ENCODE measurements at places on chromosomes 12 and 14.

DNA sequence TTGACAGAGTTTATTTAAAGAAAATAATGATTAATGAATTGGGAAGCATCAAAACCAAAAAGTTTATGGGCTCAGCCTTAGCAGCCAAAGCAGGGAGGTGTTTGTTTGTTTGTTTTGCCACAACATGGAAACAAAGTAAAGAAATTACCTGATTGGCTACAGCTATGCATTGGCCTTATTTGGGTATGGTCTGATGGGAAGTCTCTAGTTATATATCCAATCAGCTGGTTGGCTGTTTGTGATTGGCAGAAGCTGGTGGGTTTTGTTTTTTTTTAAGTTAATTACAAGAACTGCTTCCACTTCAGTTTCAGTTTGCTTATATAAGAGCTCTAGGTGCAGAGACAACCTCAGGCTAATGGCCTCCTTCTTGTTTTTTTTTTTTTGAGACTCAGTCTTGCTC lies 4.6 kb upstream of the LEMD3 start:
- no peak for DNase-seq

DNA sequence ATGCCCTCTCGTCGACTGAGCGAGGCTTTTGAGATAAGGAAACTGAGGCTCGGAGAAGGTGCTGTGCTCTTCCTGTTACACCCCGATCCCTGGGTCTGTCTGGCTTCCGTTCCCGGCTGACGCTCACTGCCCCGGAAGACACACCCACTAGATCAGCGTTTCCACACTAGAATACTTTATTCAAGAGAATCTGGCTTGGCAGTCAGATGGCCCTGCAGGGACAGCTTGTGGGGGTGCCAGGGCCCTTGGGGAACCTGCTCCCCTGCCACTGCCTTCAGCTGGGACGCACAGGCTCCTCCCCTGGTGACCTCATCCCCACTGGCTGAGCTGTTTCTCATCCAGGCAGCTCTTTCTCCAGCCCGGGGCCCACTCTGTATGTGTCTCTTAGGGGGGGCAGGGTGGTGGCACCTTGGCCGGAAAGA lies 13.7 kb downstream of the PGF start:
- DNase-seq, result peak; percentile 83

DNA sequence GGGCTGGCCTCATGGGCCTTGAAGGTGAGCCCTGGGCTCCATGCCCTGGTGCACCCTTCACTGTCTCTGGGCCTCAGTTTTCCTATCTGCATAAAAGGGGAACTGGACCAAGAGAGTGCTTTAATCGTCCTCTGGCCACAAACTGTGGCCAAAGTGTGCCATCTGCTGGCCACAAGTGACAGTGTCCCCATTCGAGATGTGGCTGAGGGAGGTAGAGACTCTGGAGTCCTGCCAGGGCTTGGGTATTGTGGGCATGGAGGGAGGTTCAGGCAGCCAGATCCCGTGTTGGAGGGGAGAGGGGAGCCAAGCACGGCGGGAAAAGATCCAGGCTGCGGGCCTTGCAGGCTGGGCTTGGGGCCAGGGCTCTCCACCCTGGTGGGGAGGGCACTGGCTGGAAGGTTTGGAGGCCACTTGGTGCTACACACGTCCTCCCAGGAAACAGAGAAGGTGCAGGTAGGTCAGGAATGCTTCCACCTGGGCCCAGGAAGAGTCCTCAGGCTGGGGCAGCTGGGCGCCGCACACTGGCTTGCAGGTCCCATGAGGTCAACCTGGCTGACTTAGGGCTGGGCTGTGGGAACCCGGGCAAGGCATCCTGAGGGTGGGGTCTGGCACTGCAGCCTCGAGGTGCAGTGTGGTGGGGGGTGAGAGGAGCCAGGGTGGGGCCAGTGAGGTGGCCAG lies 7.3 kb upstream of the KIF26A start:
- DNase-seq, result peak; percentile 75

DNA sequence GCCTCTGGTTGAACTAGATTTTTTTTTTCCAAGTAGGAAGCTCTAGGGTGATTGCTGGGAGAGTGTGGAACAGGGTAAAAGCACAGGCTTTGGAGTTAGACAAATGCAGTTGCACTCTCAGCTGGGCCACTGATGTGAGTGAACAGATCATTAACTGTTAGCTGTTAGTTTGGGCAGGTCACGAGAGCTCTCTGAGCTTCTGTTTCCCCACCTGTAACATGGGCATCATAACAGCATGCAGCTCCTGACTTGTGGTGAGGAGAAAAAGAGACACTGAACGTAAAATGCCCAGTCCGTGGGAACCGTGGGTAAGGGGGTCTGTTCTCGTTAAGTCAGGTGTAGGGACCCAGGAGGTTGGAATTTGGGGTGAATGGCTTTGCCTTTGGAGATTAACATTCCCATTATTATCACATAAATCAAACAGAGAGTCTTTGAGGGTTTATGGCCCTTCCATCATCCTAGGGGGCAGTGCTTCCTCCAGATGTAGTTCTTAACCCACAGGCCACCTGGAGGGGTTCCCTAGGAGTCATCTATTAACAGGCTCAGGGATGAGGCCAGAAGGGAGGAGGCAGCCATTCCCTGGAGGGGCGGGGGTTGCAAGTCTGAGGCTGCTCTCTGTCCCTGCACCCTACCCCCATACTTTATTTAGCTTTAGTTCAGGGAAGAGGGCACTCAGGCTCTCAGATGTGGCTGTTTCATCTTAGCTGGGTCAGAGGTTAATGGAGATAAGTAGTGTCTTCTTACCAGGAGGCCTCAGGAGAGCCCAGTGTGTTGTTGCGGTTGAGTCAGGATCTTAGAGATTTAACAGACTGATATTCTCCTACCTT lies 135.2 kb downstream of the DACT1 start:
- DNase-seq, result no peak

GRCh38 chr14:74922752-74923401 lies at the start of gene RPS6KL1:
TSS of gene RPS6KL1 (minus strand) at chr14:74923260. CDS start at chr14:74921541, 1,719 bp downstream.
- DNase-seq, result peak; percentile 88

GRCh38 chr12:79934281-79935020 lies 446 bp downstream of the PPP1R12A start:
- peak; percentile 45 for DNase-seq

- no peak for DNase-seq
Observed at GRCh38 chr14:75205591-75205990, 29.2 kb upstream of the TMED10 start.

DNA sequence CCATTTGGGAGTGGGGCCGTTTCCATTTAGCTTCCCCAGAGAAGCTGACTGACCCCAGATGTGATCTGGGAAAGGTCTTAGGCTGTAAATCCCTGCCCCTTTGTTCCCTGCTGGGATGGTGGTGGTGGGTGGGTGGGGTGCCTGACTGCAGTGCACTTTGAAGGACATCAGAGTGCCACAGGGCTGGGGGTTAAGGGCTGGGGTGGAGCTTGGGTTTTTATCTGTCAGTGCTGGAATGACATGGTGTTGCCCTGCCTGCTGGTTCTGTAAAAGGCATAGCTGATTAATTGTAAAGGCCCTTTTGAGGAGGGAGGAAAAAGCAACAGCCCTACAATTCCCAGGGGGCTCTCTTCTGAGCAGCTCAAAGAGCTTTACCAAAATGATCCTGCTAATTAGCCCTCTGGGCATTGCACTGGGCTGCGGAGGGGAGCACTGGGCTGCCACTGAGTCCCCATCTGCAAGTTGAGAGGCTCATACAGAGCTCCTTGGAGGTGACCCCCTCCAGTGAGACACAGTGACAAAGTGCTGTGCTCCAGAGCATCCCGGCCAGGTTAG lies 21.1 kb downstream of the PLEKHG3 start:
- no peak for DNase-seq

DNA sequence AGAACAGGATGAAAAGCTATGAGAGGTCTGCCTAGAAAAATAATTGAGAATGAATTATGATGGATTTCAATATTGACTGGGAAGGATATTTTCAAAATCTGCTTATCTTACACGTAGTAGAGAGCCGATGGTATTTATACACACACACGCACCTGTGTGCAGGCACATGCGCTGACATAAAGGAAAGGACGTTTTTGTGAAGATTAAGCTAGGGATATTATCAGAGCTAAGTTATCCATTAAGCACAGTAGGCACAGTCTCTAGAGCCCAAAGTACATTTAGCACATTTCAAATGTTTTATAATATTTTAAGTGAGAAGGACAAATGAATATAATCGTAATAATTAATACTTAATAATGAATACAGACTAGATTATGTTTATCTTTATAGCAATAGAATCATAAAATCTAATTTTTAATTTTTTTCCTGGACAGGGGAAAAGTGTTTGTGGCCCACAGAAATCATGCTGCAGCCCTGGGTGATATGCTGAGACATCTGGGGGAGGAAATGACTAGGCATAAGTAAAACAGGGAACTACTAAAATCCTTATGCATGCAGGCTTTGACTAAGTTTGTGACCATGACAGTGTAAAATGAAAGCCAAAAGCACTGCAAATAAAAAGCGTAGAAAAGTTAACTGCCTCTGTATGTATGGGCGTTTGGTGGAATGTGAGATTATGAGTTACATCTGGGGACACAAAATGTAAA lies 146.1 kb downstream of the KITLG start:
- peak; percentile 58 for DNase-seq

- no peak for DNase-seq
Observed at GRCh38 chr12:49108958-49109404, 1.7 kb downstream of the LMBR1L start.

DNA sequence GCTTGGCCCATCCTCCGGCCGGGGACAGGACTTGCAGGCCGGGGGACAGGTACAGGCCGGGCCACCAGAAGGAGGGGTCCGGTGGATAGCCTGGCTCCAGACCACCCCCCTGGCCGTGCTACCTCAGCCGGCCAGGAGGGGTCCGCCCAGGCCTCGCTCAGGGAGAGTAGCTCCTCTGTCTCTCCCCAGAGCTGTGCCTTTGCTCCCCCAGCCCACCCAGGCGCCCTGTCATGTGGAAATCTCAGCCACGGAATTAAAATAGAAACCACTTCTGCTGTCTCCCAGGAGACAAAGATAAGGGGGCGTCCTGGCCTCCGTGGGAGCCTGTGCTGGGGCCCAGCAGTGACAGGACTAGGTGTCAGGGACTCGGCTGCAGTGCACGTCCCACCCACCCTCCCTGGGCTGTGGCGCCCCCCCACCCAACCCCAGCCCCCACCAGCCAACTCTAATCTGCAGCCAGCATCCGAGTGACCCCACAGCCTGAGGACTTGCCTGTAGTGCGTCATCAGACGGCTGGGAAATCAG lies 3.3 kb upstream of the CRIP2 start:
- no peak for DNase-seq

DNA sequence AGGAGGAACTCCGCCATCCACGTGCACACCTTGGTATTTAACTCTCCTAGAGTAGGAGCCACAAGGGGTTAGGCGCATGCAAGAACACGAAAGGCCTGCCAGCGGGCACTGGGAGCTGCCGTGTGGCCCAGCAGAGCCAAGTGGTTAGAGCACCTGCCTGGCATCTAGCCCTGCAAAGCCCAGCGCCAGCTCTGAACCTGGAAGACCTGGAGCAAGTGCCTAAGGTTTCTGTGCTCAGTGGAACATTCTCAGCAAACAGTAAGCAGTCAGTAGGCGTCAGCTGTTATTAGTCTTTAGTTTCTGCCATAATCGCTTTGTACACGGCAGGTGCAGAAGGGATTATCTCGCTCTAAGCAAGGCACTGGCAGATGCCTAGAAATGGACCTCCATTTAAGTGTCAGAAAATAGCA lies 55.4 kb downstream of the SETD3 start:
- DNase-seq, result no peak

DNA sequence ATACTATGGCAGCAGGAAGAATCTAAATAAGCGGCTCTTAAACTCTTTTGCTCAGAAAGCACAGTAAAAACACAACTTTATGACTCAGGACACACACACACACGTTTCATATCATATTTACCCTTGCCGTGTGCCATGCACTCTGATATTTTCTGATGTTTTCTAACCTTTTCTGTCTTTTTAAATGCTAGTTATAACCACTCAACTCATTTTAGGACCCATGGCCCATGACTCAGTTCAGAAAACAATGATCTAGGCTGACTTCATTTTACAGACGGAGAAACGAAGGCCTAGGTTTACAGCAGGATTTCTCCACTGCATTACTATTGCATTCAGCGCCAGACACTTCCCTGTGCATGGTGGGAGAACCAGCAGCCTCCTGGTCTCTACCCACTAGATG lies 9.1 kb downstream of the VWF start:
- no peak for DNase-seq

DNA sequence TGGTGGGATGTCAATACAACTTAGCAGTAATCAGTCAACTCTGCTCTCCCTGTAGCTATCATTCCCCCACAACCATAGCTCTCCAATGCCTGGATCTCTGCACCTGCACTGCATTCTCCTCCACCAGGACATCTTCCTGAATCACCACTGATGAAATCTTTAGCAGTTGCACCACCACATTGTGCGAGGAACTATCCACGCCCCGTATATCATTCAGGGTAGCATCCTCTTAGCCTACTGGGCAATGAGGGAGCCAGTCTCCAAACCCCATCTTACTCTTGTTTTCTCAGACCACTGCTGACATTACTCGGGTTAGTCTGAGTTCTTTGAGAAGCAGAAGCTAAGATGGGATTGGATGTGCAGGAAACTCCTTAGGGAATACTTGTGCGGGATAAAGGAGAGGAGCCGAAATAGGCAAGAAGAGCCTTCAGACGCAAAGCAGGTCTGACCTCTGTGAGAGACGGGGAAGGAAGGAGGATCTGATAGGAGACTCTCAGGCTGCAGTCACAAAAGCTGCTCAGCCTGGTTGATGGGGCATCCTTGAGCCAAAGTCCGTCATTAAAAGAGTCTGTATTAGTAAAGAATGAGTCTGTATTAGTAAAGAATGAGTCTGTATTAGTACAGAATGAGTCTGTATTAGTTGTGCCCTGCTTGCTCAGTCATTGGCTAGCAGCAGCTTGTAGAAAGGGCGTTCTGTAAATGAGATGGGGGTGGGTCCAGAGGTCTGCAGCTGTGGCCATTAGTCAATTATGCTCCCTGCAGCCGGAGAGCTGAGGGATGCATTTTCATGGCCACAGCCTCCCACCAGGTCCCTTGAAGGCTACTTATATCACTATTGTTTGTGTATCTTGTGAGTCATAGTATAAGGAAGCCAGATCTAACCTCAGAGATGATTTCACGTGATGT lies 49.6 kb upstream of the RASSF3 start:
- no peak for DNase-seq

DNA sequence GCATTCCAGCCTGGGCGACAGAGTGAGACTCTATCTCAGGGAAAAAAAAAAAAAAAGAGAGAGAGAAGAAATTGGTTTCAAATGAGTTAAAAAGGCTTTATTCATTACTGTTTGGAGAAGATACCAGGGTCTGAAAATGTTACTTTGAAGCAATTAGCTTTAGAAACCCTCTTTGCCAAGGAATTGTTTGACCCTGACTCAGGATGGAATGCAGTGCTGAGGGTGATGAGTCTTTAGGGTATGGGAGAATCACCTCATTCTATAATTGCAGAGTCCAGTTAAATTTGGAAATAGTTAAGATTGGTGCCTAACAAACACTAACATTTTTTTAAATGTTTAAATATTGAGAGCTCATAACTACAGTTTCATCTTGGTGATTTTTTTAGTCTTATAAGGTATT lies 13.3 kb downstream of the RAP1B start:
- DNase-seq, result no peak

DNA sequence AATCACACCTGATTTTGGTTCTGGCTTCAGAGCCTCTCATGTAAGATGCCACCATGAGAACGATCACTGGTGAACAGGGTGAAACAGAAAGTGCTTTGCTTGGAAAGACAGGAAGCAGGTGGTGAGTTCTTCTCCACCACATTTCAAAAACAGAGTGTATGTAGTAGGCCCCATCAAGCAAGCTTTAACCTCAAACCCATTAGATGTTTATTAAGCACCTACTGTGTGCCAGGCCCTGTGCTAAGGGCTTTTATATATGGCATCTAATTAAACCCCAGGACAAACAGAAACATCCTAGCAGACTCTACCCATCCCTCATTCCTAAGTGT lies 47.8 kb upstream of the MED13L start:
- DNase-seq, result no peak

- DNase-seq, result no peak
Observed at GRCh38 chr14:96091941-96092411, 52.8 kb downstream of the C14orf132 start.

GRCh38 chr14:72063761-72064282 lies 131.6 kb downstream of the RGS6 start:
- no peak for DNase-seq

Data from hematopoietic multipotent progenitor cell treated with erythropoietin and hydrocortisone succinate and interleukin-3 and kit ligand, for 8 days (in vitro differentiated cells).